ENCODE measurements at places on chromosomes 4 and X. TPM values are rescaled to one million over a fixed set of nuclear protein-coding genes. Genes with fewer than 3 reads are reported as not detected.

Gene AWAT2
- not detected for total RNA-seq

Gene DACH2
- total RNA-seq: 0.40 TPM

Gene ZAR1
- total RNA-seq: not detected

Gene NXF2
- total RNA-seq: not detected

DNA sequence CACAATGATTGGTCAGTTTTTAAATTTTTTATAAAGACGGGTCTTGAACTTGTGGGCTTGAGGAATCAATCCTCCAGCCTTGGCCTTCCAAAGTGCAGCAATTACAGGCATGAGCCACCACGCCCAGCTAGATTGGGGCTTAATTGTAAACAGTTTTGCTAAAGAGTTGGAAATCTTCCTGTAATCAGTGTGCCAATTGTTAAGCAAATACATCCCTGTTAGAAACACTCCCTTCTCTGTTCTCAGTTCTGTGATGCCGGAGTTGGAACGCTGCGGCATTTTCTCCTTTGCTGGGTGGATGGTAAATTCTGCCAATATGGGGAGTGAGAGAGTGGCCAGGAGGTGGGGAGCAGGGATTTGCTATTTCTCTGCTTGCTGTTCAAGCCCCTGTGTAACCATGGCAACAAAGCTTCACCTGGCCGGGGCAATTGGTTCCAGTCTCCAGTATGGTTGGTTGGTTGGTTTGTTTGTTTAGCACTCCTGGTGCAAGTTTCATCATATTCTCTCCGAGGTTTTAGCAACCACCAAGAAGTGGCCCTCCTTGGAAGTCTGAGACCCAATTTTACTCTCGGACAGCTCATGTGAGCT, 3.0 kb upstream of the SPATA4 start:
- DNase-seq: no peak

- DNase-seq: no peak
Measured at GRCh38 chrX:134512566-134512965, 52.6 kb downstream of the HPRT1 start.

- DNase-seq: no peak
Measured at GRCh38 chrX:108420481-108420880, 17.7 kb downstream of the COL4A6 start.

DNA sequence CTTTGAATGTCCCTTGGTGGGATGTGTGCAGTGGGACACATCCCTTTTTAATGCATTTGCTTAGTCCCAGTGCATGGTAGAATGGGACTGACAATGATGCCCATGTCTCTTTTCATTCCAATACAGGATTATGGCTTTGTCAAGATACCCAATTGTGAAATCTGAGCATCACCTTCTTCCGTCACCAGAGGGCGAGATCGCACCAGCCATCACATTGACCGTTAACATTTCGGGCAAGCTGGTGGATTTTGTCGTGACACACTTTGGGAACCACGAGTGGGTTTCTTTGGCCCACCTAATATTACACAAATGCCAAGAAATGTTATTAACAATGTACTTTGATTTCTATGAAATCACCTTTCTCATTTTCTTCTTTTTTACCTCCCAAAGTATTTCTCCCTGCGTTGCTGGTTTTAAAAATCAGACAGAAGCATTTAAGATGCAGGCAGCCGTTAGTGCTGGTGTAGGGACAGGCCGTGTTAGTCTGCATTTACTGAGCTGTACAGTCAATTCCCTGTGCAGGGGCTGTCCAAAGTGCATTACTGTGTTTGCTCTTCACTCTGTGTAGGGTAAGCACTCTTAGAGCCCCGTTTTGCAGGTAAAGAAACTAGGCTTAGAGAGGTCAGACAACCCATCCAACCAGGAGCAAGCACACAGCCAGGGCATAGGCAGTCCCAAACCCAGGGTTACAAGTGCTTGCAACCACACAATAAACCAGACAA, 46.5 kb downstream of the CWH43 start:
- DNase-seq: no peak

GRCh38 chr4:80900908-80901307, 129.6 kb upstream of the BMP3 start:
- DNase-seq: no peak

DNA sequence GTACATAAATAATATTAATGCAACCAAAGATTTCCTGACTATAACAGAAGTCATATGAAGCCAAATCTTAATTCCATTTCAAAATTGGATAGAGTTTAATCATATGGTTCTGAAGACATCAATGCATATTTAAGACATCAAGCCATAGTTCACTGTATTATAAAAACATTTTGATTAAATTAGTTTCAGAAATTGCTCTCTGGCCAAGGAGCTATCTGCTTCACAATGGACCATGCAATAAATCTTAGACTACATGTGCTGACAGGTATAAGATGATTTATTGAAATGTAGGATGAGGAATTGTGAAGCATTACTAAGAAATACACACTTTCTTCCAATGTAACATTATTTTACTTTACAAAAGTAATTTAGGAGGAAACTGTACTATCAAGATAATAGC, 81.6 kb downstream of the MID1 start:
- no peak for DNase-seq

DNA sequence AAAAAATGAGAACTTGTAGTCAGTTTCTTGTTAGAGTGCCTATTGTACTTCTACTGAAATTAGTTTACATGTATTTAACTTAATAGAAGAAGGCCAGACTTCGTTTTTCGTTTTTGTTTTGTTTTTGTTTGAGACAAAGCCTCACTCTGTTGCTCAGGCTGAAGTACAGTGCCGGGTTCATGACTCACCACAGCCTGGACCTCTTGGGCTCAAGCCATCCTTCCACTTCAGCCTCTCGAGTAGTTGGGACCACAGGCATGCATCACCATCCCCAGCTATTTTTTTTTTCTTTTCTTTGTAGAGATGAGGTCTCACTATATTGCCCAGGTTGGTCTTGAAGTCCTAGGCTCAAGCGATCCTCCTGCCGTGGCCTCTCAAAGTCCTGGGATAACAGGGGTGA, 793.9 kb downstream of the ADGRL3 start:
- DNase-seq: no peak

DNA sequence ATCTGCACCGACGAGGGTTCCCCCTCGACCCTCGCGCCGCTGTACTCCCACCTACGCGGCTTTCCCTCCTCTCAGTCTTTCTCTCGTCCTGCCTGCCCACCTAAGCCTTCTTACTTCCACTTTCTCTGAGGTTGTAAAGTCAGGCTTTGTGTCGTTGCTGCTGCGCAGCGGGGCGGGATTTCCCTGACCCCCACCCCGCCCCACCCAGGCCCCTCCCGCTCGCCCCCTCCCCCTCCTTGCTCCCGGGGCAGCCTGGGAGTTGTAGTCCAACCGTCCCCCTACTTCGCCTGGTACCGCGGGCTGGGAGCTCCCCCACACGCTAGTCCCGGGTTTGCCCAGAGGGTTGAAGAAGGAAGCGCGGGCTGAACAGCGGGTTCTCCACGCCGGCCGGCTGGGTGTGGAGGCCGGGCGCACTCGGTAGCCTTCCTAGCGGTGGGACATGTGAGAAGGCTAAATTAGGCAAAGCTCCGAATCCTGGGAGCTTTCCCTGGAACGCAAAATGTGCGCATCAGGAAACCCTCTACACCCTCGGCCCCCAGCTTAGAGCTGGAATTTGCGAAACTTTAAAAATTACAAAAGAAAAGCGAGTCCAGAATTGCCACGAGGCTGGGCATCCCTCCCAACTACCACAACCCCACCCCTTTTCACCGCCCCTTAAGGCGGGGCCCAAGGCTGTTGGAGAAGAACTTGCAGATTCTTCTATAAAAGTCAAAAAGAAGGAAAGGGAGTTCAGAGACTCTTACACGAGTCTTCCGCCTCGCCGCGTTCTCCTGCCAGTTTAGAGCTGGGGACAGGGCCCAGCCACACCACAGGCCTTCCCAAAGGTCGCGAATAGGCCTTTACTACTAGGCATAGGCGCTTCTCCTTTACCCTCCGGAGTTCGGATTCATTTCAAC, at the start of gene ATP11C:
ATP11C (minus strand) TSS at position 153 of the 896 bp plus-strand sequence. CDS start 1,011 bp downstream, outside the sequence.
- peak; percentile 83 for DNase-seq

GRCh38 chr4:75612306-75612705, 18.0 kb downstream of the CDKL2 start:
- no peak for DNase-seq

- no peak for DNase-seq
Measured at GRCh38 chrX:78540171-78540570, 119.0 kb downstream of the RTL3 start.

- DNase-seq: no peak
Measured at GRCh38 chrX:112056476-112056875, 26.1 kb downstream of the TRPC5 start.

DNA sequence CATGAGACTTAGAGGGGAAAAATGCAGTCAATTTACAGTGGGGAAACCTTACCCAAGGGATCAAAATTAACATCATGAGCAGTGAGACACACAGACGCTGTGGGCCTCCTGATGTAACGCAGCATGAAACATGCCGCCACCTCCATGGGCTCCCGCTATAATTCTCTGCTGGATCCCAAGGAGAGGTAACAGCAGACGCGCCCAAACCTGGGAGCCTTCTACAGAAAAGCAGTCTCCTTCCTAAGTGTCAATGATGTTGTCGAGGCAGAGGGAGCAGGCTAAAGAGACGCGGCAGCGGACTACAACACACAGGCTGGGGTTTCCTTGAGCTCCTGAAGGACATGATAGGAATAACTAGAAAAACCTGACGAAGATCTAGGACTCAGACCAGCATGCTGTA, 142.3 kb downstream of the AFAP1 start:
- DNase-seq: no peak

DNA sequence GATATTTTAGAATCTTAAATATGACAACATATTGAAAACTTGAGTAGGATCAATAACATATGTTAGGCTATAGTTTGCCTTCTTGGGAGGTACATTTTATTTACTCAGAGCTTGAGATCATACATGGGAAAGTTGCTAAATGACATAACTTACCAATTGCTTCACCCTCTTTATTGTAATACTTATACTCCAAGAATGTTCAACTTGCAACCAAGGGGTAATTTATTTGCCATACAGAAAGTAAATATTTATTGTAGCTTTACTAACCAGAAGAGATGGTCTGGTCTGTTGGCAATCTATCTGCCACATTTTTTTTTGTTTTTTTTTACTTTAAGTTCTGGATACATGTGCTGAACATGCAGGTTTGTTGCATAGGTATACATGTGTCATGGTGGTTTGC, 426.6 kb downstream of the ARHGAP24 start:
- no peak for DNase-seq

GRCh38 chr4:164304861-164305260, 449.1 kb upstream of the SMIM31 start:
- DNase-seq: no peak

DNA sequence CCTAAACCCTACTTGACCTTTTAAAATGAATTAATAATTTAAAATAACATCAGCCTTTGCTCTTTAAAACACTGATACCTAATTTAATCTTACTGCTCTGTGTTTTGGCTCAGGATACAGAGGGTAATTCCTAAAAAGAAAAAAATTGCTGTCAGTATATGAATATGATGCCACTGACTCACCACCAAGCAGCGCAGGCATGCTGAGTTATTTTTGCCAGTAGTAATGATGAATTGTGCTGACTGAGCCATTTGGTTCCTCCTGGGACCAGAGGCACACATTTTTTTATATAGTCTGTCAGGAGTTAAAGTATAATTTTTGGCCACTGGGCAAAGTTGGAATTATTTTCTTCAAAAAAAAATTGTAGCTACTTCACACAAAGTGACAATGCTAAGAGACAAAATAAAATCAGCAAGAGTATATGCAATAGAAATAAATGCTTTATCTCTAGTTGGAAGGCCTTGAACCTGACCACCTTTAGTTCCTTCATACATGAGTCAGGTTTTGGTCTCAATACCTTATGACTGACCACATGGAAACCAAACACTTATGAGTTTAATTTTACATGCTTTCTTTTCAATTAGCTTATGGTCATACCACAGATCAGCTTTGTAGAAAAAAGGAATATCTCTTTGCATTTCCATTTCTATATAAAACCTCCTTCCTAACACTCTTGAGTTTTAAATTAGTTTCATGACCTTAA, 115.1 kb downstream of the PPP3CA start:
- DNase-seq: no peak

DNA sequence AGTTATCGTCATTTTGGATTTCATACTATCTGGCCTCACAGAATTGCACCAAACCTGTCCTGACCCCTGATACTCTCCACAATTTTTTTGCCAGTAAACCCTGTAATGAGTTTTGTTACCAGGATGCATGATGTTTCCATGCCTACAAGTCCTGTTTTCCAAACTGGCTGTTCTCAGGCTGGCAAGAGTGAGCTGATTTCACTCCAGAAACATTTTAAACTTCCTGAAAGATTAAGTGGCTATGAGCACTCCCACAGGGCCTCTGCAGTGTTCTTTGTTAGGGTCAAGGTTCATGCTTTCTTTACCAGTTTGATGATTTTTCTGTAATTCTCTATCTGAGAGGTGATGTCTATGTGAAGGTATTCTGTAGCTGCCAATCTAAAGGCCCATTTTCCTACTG, 31.7 kb upstream of the PDLIM3 start:
- DNase-seq: no peak

DNA sequence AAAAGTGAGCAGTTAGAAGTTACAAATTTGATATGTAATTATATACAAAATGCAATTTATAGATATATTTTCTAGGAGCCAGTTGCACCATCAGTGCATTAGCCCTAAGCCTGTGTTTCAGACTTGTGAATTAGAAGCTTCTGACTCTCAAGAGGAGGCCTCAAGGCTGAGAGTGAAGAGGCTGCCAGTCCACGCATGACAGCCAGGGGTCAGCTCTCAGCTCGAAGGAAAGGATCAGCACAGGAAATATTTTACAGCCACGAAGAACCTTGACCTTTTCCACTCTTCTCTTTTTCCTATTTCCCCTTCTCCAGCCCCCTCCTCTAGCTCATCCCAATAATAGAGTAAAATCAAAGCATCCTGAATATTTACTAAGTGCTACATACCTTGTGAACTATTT, 642.4 kb downstream of the TRIML1 start:
- DNase-seq: no peak

DNA sequence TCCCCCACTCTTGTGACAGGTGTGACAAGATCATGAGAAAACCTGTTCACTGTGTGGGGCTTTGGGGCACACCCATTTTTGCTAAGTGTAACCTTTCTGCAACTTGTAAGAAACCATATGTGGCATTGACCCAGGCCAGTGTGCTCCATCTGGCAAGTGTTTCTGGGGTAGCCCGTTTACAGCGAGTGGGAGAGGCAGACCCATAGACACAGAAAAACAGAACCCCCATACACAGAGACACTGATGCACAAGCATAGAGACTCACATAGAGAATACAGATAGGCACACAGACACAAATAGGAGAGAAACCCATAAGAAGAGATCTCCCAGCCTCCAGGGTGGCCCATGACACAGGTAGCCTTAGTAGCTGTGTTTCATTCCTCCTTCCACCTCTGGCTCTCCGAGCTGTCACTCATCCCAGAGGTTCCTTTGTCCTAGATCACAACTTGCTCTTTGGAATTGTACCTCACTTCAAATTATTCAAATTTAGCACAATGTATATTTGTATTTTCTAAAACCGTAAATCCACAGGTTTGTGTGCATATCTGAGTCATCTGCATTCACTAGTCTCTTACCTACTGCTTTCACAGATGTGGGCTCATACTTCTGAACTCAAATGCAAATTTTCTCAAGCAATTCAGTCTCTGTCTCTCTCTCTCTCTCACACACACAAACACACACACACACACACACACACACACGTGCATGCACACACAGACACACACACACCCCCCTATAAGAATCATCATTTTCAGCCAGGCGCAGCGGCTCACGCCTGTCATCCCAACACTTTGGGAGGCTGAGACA, 114.4 kb downstream of the SH3KBP1 start:
- DNase-seq: no peak

- DNase-seq: no peak
Measured at GRCh38 chr4:105765690-105766407, 57.3 kb downstream of the GSTCD start.

- DNase-seq: no peak
Measured at GRCh38 chr4:74590476-74590875, 145.5 kb downstream of the AREG start.

- no peak for DNase-seq
Measured at GRCh38 chr4:100882661-100883060, 364.8 kb upstream of the EMCN start.

All from pancreas (tissue), 10 donors.